ENCODE measurements at places on chromosomes 1 and 21.

DNA sequence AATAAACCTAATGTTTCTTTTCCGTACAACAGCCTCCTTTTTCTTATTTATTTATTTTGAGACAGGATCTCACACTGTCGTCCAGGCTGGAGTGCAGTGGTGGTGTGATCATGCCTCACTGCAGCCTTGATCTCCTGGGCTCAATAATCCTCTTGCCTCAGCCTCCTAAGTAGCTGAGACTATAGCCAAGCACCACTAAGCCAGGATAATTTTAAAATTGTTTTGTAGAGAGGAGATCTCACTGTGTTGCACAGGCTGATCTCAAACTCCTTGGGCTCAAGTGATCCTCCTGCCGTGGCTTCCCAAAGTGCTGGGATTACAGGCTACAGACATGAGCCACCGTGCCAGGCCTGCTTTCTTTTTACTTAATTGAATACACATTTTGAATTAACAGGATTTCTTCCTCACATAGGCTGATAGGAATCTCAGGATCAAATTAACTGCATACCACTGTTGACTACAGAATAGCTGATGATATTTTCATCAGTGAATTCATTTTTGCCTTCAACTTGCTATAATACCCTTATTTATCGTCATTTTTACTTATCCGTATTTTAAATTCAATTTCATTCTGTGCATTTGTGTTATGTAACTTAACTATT is 2010.5 kb downstream of the NCAM2 start:
- no peak for DNase-seq

DNA sequence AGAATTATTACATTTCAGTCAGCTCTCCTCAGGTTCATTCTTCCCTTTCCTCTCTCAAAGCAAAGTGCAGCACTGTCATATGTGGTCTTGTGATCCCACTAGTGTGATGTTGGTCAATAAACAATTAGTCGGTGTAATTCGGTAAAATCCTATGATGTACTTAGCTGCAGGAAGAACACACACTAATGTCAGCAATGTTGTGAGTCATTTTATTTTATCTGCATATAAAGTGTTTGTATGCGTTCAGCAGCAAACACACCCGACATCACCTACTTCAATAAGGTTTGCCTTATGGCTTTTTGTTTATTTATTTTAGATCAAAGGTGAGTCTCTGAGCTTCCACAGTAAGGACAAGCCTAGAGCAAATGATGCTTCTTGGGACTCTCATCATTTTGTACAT is 47.8 kb downstream of the PTPN14 start:
- DNase-seq: no peak

GRCh38 chr1:232303222-232303620 is 326.7 kb downstream of the SIPA1L2 start:
- no peak for DNase-seq

GRCh38 chr1:86841116-86841515 is 72.8 kb downstream of the SELENOF start:
- no peak for DNase-seq

DNA sequence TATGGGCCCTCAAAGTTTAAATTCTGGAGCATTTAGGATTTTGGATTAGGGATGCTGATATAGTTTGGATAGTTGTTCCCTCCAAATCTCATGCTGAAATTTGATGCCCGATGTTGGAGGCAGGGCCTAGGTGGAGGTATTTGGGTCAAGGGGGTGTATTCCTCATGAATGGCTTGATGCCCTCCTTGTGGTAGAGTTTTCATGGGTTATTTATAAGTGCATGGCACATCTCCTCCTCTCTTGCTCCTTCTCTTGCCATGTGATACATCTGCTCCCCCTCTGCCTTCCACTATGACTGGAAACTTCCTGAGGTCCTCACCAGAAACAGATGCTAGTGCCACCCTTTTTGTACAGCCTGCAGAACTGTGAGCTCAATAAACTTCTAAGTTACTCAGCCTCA is 17.5 kb upstream of the NKAIN1 start:
- no peak for DNase-seq

GRCh38 chr21:41671212-41671762 is 95.6 kb downstream of the RIPK4 start:
- DNase-seq: no peak

DNA sequence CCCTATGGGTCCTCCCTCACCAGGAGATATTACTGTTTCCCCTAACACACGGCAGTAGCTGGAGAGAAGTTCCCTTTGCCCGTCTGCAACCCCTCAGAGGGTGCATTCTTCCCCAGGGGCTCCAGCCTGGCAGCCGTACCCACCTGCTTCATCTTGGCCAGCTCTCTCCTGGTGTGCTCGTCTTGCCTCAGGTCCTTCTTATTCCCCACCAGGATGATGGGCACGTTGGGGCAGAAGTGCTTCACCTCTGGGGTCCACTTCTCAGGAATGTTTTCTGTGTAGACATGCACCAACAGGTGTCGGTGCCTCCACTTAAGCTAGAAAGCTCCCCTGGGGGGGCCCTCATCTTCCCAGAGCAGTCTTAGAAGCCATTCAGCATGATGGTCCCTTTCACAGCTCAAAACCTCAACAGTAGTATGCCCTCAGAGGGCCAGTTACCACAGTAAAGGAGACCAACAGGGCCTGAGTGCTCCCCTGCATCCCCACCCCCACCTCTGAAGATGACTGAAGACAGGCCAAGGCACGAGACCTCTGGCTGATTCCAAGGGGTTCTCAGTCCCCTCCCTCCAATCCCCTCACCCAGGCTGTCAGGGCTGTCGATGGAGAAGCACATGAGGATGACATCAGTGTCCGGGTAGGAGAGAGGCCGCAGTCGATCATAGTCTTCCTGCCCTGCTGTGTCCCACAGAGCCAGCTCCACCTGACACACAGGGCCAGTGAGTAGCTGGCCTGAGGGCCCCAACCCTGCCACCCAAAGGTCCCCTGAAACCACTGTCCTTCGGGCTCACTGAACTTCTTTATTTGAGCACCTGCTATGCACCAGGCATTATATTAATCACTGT is 4.3 kb downstream of the RHOC start:
- DNase-seq: no peak

DNA sequence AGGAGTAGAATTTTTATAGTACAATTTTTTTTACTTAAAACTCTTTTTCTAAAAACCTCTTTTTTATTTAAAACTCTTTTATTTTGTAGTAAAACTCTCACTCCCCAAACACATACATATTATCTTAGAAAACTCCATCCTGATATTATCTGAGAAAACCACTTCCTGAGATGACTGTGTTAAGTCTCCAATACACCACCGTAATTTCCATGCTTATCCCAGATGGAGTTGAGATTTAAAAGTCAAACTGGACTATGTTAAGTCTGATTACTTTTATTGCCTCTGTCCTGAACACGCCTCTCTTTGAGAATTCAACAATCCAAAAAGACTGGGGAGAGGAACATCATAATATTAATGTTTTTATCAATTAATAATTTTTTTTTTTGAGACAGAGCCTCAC is 3.7 kb downstream of the SEC16B start:
- DNase-seq: no peak

Measured in amniotic stem cell (primary cell).